ENCODE measurements at places on chromosomes 6 and 20.

DNA sequence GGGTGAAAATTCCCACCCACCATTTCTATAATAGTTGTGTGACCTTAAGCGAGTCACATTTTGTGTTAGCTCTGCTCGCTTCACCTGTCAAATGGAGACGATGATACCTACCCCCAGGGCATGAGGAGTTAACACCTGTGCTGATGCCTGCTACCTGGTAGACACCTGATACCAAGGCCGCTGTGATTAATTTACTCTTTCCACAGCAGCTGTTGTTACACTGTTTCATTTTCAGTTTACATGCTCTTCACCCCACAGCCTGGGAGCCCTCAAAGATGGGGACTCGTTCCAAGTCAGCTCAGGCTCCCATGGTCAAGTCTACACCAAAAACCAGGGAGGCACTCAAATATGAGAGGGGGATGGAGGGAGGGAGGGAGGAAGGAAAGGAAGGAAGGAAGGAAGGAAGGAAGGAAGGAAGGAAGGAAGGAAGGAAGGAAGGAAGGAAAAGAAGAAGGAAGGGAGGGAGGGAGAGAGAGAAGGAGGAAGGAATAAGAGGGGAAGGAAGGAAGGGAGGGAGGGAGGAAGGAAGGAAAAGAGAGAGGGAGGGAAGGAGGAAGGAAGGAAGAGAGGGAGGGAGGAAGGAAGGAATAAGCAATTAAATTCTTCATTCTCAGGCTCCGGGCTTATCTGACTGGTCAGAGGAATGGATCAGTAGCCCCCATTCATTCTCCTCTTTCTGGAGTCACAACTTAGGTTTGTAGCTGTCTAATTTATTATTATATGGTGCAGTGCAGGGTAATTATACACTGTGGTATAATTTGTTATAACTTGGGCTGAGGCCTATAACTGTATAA lies 40.9 kb downstream of the PDYN start:
- peak; percentile 81 for DNase-seq

DNA sequence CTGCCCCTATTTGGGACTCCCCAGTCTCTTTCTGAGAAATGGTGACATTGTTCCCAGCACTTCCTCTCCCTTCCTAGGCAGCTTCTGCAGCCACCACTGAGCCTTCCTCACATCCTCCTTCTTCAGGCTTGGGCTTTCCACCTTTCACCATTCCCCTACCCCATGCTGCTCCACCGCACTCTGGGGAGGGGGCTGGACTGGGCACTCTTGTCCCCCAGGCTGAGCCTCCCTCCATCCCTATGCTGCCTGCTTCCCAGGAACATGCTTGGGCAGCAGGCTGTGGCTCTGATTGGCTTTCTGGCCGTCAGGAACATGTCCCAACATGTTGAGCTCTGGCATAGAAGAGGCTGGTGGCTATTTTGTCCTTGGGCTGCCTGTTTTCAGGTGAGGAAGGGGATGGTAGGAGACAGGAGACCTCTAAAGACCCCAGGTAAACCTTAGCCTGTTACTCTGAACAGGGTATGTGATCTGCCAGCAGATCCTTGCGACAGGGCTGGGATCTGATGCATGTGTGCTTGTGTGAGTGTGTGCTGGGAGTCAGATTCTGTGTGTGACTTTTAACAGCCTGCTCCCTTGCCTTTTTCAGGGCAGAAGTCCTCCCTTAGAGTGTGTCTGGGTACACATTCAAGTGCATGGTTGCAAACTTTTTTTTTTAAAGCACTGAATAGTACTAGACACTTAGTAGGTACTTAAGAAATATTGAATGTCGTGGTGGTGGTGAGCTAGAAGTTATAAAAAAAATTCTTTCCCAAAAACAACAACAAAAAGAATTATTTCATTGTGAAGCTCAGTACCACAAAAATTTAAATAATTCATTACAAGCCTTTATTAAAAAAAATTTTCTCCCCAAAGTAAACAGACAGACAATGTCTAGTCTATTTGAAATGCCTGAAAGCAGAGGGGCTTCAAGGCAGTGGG lies 2.1 kb upstream of the CDKN1A start:
- peak; percentile 60 for DNase-seq

DNA sequence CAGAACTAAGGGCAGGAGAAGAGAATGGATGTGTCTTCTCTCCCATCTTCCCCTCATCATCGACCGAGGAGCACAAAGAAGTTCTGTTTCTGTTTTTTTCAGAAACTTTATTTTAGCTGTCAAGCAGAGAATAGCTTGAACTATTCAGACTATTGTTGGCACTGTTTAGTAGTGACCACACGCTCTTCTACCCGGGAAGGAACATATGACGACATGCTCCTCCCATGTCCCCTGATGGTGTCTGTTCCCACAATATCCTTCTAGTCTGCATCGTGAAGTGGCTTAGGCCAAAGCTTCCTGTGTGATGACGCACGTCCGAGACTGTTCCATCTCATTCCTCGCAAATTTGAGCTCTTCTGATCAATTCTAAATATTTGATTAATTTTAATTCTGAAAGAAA lies 27.2 kb upstream of the KIF25 start:
- no peak for DNase-seq

GRCh38 chr6:110635096-110635495 lies 158.7 kb upstream of the SLC22A16 start:
- no peak for DNase-seq

DNA sequence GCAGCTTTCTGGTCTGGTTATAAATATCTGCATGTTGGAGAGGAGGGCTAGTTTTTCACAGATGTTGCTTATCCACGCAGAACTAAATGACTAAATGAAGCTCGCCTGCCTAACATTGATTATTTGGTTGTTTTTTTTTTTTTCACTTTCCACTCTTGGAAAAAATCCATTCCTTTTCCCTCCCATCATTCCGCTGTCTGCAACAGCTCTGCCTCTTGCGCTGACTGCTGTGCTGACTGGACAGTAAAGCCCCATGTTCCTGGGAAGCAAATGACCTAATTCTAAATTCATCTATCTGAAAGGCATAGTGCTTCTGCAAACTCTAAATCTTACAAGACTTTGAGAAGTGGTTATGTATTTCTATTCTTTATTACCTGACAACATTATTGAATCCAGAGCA lies 255.5 kb upstream of the PLN start:
- DNase-seq = no peak

DNA sequence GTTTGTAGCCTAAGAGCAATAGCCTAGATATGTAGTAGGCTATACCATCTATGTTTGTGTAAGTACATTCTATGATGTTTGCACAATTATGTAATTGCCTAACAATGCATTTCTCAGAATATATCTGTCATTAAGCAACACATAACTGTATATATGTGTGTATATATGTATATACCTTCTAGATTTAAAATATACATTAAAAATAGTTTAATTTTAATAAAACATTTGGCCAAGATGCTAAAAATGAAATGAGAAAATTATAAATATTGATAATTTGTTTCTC lies 20.6 kb downstream of the SESN1 start:
- no peak for DNase-seq

DNA sequence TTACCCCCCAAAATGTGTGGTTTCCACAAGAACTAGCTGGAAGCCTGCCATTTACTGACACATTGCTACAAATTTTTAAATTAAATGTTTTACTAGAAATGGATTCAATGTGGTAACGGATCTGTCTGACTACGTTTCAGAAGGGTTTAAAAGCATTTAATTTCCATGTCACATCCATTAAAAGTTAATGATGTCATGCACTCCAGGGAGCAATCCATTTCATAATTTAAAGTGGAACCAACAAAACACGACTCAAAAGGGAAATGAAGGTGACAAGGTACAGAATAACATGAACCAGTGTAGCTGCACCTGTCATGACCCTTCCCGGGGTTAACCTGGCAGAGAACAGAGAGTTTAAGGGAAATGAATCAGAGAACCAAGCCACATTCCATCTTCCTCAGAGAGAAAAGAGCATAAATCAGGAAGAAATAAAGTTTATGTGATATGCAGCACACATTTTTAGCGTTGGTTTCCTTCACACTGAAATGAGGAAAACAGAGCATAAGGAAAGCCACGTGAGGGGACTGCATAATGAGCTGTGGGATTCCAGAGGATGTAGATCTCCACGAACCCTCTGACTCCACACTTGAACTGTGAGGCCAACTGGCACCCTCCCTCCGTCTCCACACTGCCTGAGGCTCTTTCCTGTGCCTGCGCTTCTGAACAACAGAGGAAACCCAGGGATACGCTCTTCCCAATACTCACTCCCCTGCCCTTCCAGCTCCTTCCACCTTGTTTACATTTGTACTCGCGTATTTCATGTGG lies 170.3 kb upstream of the AHI1 start:
- peak; percentile 80 for DNase-seq

All from NCI-H345 (cell line).